ENCODE measurements at places on chromosomes 4 and X.

DNA sequence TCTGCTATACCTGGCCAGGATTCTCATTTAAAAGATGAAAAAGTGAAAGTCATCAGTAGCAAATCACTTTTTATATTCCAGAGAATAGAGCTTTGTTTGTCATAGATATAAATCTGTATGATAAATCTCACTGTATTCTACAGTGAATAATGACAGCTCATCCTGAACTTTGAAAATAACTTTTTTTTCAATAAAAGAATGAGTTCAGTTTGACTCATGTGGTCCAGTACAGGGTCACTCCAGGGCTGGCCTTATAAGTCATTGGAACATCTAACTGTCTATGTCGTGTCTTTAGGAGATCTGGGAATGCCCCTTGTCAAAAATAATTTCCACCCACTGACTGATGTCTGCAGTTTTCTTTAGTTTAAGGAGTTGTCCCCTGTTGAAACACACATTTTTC is 18.5 kb upstream of the CXCL8 start:
- no peak for DNase-seq

DNA sequence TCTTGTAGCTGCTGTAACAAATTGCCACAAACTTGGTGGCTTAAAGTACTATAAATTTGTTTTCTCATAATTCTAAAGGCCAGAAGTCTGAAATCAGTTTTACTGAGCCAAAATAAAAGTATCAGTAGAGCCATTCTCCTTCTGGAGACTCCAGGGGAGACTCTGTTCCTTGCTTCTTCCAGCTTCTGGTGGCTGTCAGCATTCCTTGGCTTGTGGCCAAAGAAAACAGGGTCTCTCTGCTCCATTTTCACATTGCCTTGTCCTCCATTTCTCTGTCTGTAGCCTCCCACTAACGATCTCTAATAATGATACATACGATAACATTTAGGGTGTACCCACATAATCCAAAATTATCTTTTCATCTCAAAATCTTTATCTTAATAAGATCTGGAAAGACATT is 200.4 kb downstream of the MAB21L2 start:
- DNase-seq = no peak

DNA sequence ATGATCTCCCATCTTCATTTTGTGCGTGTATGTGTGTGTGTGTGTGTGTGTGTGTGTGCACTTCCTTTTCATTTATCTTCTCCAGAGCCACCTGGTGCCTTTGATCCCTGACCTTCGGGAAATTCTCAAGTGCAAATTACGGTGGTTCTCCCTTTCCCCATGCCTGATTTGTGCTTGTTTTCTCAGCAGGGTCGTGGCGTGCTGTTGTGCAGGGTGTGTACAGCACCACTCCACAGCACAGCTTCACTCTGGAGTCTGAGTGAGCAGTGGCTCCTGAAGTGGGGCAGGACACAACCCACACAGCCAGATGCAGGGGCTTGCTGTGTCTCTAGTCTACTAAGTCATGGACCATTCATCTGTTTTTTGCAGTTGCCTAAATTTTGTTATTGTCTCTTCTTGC is 114.2 kb upstream of the TBC1D9 start:
- no peak for DNase-seq

DNA sequence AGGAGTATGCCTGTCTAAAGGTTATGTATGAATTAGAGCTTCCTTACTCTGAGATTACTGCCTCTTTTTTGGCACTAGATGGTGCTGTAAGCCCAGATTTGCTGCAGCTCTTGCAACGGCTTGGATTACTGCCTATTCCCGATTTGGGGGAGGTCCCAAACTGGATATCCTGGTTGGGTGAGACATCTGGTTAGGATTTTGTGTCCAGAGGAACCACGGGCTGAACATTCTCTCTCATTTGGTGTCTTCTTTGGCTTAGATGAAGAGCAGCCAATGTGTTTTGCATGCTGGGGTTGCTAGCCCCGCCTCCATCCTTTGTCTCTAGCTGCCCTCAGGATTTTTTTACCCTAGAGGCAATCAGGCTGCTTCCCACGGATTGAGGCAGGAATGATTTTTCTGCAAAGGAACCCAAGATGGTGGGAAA is 31.9 kb downstream of the F8A1 start:
- DNase-seq = no peak

- DNase-seq = no peak
These were observed 94.1 kb downstream of the PDS5A start for GRCh38 chr4:39883646-39884045.

GRCh38 chr4:53576676-53577372 is 14.5 kb downstream of the LNX1 start:
- DNase-seq = no peak

DNA sequence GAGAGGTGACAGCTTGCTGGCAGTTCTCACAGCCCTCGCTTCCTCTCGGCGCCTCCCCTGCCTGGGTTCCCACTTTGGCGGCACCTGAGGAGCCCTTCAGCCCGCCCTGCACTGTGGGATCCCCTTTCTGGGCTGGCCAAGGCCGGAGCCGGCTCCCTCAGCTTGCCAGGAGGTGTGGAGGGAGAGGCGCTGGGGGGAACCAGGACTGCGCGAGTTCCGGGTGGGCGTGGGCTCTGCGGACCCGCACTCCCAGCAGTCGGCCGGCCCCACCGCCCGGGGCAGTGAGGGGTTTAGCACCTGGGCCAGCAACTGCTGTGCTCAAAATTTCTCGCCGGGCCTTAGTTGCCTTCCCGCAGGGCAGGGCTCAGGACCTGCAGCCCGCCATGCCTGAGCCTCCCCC is 47.0 kb upstream of the PTPN13 start:
- no peak for DNase-seq

GRCh38 chr4:41505161-41505661 is 32.7 kb upstream of the LIMCH1 start:
- no peak for DNase-seq

DNA sequence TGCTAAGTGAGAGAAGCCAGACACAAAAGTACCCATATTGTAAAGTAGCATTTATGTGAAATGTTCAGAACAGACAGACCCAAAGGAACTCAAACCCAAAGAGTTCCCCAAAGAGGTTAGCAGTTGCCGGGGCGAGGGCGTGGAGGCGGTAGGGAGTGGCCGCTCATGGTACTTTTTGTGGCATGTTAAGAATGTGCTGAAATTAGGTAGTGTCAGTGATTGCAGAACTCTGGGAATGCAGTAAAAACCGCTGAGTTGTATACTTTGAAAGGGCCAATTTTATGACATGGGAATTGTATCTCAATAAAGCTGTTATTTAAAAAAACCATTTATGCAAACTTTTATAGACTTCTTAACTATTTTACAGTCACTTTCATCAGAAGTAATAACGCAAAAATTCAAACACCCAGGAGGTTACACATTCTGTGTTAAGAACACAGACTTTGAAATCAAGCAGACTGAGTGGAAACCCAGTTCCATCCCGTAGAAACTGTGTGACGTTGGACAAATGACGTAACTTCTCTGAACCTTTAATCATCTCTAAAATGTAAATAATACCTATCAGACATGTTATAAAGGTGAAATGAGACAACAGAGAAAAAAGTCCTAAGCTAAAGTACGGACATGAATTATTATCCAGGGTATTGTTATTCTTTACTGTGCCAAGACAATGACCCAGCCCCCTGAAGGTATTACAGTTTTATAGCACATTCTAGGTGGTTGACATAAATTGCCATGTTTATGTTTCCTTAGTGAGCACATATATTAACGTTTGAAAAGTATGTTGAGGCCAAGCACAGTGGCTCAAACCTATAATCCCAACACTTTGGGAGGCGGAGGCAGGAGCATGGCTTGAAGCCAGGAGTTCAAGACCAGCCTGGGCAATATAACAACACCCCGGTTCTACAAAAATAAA is 19.7 kb downstream of the ZFP42 start:
- no peak for DNase-seq

DNA sequence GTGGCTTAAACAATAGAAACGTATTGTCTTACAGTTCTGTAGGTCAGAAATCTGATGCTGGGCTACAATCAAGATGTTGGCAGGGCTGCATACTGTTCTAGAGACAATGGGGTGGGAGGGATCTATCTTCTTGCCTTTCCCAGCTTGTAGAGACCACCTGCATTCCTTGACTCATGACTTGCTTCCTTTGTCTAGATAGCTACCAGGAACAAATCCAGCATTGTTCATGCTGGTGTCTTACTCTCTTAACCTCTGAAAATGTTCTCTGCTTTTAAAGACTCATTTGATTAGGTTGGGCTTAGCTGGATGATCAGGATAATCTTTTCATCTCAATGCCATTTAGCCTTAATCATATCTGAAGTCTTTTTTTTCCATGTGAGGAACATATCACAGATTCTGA is 169.0 kb downstream of the ZNF330 start:
- no peak for DNase-seq

DNA sequence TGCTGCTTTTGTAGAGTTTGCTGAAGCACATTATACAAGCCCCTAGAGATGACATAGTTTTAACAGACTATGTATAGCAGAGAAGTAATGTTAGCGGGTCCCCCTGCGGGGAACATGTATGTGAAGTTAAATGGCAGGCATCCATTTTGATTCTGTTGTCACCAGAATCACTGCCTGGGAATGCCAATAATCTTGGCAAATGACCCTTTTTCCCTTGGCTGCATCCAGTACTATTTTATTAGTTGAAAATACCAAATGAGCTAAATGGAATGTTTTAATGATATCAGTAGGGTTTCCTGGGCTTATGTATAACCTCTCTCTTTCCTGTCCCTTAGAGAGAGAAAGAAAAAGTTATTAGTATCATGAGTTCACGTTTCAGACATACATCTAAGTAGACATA is 93.6 kb downstream of the LIMCH1 start:
- DNase-seq = no peak

GRCh38 chr4:100510551-100510950 is 7.3 kb downstream of the EMCN start:
- DNase-seq = no peak

GRCh38 chr4:153785910-153786721 is 2.8 kb downstream of the SFRP2 start:
- DNase-seq = no peak

DNA sequence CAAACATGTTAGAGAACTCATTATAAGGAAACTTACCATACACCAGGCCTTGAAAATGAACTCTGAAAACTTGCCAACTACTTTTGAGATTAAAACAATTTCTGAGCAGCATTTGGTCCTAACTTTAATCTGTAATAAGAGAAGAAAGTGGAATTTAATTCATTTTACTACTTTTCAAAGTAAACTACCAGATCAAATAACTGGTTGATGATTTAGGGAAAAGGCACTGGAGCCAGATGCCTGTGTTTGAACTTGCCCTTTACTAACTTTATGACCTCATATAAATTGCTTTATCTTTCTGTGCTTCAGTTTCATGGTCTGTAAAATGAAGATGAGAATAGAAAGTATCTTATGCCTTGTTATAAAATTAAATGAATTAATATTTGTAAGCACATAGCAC is 159.9 kb upstream of the PCDH18 start:
- no peak for DNase-seq

GRCh38 chr4:88792268-88792781 is 94.7 kb upstream of the NAP1L5 start:
- no peak for DNase-seq

- DNase-seq = no peak
These were observed 17.6 kb downstream of the PDLIM5 start for GRCh38 chr4:94469221-94469784.

DNA sequence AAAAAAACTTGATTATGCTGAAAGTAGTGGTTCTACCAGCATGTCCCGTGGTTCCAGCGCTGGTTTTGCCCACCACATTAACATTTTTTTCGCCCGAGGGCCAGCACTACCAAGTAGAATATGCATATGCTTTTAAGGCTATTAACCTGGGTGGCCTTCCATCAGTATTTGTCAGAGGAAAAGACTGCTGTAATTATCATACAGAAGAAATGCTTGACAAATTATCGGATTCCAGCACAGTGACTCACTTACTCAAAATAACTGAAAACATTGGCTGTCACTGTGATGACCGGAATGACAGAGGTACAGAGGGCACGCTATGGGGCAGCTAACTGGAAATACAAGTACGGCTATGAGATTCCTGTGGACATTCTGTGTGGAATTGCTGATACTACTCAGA is 34.6 kb downstream of the PRPS2 start:
- no peak for DNase-seq

DNA sequence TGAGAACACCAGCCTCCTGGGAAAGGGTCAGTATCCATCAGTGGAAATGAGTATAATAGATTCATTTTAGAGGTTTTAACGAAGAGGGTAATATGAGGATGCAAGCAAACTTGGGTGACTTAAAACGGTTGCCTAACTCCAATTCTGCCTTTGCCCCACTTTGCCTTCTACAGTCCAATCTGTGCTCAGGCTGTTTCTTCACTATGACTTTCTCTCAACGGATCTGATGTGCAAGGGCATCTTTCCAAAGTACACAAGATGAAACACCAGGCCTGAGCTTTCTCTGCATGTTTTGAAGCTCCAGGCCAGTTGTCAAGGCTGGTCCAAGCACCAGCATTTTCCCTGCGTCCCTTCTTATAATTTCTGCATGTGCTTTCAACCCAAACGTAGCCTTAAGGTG is 68.0 kb upstream of the TMEM164 start:
- DNase-seq = no peak

DNA sequence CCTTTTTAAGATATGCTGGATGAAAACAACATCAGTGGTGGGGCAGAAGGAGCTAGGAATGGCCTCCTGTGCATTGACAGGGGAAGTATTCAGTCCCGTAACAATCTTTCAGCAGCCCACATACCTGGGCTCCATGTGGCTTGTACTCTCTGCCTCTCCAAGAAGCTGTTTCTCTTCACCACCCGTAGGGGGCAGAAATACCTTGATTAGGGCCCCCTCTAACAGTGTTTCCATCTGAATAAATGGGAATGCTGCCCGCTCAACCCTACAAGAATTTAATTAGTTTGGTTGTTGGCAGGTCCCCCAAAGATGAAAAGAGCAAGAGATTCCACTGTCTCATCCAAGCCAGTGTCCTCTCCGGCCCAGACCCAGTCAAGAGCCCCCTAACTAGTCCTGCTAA is 155.2 kb downstream of the SMIM20 start:
- DNase-seq = no peak
